ENCODE measurements at places on chromosomes 7 and 10. TPM values are rescaled to one million over a fixed set of nuclear protein-coding genes. Genes with fewer than 3 reads are reported as not detected.

Gene TRIM50
- 0.08 TPM for polyA plus RNA-seq

Gene DMBT1
- polyA plus RNA-seq: 0.04 TPM

DNA sequence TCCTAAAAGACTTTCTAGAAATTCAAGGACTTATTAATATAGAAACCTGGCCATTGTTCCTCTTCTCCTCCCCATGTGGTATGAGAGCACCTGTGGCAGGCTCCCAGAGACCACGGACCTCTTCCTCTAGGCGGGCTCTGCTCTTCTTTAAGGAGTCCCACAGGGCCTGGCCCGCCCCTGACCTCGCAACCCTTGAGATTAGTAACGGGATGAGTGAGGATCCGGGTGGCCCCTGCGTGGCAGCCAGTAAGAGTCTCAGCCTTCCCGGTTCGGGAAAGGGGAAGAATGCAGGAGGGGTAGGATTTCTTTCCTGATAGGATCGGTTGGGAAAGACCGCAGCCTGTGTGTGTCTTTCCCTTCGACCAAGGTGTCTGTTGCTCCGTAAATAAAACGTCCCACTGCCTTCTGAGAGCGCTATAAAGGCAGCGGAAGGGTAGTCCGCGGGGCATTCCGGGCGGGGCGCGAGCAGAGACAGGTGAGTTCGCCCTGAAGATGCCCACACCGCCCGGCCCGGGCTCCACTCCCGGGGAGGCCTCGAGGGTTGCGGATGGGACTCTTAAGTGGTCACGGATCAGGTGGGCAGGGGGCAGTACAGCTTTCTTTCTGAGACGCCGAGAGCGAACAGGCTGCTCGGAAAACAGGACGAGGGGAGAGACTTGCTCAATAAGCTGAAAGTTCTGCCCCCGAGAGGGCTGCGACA is at the start of gene SLC26A4:
Gene SLC26A4, plus strand, starts transcription at position 448 of the 700 bp plus-strand sequence. CDS start 814 bp downstream, outside the sequence.
- no peak for DNase-seq

Gene JCAD
- polyA plus RNA-seq: 10.5 TPM

DNA sequence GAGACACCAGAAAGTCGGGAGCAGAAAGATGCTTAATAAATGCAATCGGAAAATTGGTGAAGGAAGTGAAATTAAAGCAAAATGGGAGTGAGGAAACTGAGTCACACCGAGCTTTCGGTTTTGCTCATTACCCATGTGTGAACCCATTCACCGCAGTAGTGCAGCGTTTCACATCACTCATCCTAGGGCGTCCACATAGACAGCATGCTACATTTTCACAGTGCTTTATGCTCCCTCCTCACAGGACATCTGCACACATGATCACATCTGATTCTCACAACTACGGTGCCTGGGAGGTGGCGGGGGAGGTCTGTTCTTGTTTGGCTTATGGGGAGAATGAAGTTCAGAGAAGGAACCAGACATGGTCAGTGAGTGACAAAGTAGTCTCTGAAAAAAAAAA is 36.6 kb upstream of the ATP6V0A4 start:
- no peak for DNase-seq

Gene CLCN1
- 0.03 TPM for polyA plus RNA-seq

DNA sequence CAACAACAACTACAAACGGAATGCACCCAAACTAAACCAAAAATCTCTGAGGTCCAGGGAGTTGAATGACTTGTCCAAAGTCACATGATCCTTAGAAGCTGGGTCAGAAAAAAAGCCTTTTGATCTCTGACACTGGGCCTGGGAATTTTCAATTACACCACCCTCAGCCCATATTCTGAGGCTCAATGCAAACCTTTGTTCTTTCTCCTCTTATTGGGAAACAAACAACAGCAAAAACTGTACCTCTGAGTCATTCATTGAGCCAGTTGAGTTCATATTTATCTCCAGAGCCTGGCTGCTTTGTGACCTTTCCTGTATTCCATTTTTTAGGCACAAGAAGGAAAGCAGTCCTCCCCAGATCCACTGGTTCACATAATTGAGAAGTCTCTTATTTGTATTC is 51.2 kb upstream of the SORCS1 start:
- no peak for DNase-seq

DNA sequence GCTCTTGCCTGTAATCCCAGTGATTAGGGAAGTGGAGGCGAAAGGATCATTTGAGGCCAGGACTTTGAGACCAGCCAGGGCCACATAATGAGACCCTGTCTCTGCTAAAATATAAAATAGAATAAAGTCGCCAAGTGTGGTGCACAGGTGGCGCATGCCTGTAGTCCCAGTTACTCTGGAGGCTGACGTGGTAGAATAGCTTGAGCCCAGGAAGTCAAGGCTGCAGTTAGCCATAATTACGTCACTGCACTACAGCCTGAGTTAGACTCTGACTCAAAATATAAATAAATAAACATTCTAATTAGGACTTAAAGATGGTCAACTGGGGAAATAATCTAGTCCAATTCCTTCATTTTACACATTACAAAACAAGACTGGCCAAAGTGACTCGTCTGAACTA is 768 bp downstream of the CHCHD2 start:
- no peak for DNase-seq

Gene ITPRID1
- polyA plus RNA-seq: not detected

Gene GIMAP4
- polyA plus RNA-seq: 32.8 TPM

GRCh38 chr7:99098824-99099498 is 44.9 kb downstream of the SMURF1 start:
- DNase-seq: no peak

DNA sequence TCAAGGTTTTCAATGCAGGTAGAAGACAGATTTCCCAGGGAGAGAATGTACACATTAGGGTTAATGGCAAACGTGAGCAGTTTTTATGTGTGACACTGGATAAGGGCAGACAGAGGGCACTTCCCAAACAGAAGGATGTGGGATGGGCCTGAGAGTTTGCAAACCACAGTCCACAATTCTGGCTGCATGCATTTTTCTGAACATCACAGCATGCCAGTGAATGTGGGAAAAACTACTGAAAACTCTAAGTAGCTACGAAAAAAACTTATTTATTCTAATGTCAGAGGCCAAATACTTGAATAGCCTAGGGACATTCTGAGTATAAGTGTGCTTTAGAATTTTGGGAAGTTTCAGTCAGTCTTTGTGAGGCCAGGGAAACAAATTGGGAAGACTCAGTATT is 145.9 kb downstream of the NRCAM start:
- no peak for DNase-seq

Gene ZNF25
- 7.2 TPM for polyA plus RNA-seq

GRCh38 chr10:52451817-52452216 is 137.7 kb downstream of the DKK1 start:
- DNase-seq: no peak

GRCh38 chr10:36465604-36466379 is 659.6 kb upstream of the ANKRD30A start:
- DNase-seq: no peak

DNA sequence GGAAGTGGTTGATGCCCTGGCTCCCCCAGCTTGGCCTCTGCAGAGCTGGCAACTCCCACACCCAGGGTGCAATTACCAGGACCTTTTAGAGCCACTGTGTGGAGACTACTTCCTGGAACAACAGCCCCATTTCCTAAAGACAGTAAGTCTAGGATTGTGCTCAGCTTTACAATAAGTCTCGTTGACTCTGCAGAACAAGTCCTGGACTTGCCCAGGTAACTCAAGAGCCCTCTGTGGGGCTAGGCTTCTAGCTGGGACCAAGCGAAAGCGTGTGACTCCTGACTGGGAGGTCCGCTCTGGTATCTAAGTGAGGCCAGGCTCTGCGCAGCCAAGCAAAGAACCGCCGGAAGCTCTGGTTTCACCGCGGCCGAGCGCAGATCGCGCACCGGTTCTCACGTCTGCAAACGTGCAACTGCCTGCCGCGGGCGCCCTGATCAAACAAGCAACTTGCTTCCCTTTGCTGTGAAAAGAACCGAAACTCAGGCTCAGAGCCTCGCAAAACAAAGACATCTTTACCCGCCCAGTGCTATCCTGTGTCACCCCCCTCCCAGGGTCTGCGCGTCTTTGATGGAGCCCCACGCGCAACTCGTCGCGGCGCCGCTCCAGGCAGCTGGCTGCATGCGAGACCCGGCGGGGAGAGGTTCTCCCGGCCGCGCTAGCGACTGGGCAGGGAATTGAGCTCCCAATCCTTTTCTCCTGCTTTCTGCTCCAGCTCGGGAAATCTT is 4.4 kb upstream of the PDLIM1 start:
- peak; percentile 59 for DNase-seq

Gene GLCCI1
- 1.5 TPM for polyA plus RNA-seq

Gene OR2A7
- 0.19 TPM for polyA plus RNA-seq

- peak; percentile 84 for DNase-seq
These were observed 122.3 kb upstream of the LYZL2 start for GRCh38 chr10:30751678-30752331.

DNA sequence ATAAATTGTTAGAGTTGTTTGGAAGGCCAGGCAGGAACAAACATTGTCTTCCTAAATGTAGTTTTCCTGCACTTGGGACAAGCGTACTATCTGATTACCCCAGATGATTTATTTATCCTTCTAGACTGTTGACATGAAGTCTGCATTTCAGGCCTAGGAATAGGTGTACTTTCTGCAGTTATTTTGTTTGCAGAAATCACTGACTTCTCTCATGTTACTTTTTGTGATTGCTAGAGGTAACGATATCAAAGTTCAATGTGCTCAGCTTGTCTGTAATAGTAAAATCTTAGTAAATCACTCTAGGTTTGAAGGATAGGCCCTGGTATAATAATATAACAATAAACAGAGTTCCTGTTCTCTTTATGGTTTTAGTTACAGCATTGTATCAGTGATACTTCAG is 75.4 kb upstream of the HDAC9 start:
- no peak for DNase-seq

GRCh38 chr10:27527666-27528295 is 23.7 kb downstream of the RAB18 start:
- no peak for DNase-seq

DNA sequence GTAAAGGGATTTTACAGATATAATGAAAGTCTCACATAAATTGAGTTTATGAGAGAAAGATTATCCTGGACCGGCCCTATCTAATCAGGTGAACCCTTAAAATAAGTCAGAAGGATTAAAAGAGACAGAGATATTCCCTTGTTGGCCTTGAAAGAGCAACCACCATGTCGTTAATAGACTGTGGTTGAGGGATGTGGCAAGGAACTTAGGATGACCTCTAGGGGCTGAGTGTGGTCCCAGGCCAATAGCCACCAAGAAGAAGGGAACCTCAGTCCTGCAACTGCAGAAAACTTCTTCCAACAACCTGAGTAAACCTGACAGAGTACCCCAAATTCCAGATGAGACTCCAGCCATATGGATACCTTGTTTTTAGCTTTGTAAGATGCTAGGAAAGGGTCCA is 121.5 kb downstream of the POLR1F start:
- no peak for DNase-seq

DNA sequence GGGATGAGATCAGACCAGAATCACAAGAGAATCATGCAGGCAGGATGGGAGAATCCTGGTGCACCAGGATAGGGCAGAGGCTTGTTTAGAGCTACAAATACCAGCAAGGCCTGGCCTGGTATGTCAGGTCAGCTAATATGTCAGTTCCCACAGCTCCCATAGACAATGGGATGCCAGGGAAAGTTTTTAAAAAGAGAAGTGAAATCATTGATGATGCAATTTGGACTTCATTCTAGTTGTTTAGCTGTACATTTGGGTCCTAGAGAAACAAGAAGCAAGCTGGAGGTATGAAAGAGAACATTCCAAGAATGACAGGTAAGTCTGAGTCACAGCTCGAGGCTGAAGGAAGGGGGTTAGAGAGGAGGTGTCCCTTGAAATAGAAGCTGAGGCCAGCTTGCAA is 45.2 kb downstream of the GPR141 start:
- no peak for DNase-seq

DNA sequence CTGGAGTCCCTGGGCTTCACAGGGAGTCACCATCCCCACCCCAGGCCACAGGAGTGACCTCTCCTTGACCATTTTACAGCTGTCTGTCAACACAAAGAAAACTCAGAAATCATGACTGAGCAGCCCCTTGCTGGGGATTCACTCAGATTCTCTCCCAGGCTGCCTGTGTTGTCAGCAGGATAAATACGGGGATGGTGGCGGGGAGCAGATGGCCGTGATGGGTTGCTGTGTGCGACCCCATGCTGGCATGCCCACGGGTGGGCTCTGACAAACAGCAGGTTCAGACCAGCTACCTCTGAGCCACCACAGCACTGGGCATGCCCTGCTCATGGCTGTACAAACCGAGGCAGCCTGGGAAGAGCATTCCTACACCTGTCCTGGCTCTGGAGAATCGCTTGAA is 136.1 kb downstream of the SLIT1 start:
- no peak for DNase-seq

DNA sequence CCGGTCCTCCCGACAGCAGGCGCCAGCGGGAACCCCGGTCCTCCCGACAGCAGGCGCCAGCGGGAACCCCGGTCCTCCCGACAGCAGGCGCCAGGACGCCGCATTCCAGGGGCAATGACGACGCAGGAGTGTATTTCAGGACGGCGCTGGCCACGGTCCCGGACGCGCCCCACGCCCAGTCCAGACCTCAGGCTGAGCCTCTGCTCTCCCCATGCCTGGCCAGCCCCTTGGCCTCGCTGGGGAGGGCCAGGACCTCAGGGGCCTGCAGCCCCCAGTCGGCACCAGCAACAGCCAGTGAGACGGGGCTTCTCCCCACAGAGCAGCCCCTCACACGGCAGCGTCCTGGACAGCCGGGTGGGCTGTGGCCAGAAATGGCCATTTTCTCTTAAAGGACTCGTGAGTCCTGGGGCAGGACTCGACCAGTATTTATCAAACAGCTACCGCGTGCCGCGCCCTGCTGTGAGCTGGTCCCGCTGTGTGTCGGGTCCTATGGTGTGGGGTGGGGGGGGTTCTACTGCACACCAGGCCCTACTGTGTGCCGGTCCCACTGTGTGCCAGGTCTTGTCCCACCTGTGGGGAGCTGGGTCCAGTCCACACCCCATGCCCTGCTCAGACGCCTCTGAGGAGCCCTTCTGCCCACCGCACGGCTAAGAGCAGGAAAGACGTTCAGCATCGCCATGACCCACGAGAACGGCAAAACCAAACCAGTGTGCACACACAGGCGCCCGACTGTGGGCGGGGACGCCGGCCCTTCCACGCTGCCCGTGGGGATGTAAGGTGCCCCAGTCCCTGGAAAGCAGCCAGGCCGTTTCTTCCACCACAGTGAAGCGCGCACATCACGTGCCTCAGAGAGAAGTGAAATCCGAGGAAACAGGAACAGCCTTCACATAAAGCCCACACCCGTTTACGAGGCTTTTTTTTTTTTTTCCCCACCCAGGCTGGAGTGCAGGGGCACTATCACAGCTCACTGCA is 33.3 kb downstream of the GET4 start:
- peak; percentile 86 for DNase-seq

Gene NEUROD6
- not detected for polyA plus RNA-seq

Gene C10orf67
- 0.27 TPM for polyA plus RNA-seq

DNA sequence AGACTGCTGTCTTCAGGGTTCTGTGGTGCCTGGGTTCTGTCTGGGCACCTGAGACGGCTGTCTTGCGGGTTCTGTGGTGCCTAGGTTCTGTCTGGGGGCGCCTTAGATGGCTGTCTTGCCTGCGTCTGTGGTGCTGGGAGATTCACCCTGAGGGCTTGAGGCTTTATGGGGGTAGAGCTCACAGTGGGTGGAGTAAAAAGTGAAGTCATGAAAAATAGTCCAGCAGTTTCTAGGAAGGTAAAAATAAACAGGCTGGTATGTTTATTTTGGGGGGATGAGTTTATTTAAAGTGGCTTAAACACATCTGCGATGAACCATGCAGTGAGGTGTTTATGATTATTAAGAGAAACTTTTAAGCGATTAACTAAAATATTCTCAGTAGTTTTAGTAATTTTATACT is 64.2 kb downstream of the NKX6-2 start:
- no peak for DNase-seq
